Natural killer cell treated with Interleukin-12 subunit alpha and Interleukin-12 subunit beta and Interleukin-15 and Interleukin-18, amount 100 ng/mL, for 72 hours (primary cell): ENCODE measurements at places on chromosomes 5 and 9. TPM values are rescaled to one million over a fixed set of nuclear protein-coding genes. Genes with fewer than 3 reads are reported as not detected.

Gene LCN12
- total RNA-seq, result 2.2 TPM

- DNase-seq, result no peak
Observed at GRCh38 chr9:37417857-37418618, 4.5 kb upstream of the GRHPR start.

GRCh38 chr9:91714020-91714806 is 235.8 kb downstream of the ROR2 start:
- peak; percentile 67 for DNase-seq

GRCh38 chr5:56760723-56761122 is 54.6 kb upstream of the MAP3K1 start:
- DNase-seq, result no peak

- no peak for DNase-seq
Observed at GRCh38 chr9:744046-744712, 97.3 kb upstream of the DMRT1 start.

- no peak for DNase-seq
Observed at GRCh38 chr5:73278693-73279092, 105.7 kb downstream of the TMEM174 start.
